ENCODE measurements at places on chromosomes 3 and 15. TPM values are rescaled to one million over a fixed set of nuclear protein-coding genes. Genes with fewer than 3 reads are reported as not detected.
A peak's percentile ranks its signal among the peaks of the same experiment; 100 is the strongest.

CSTA gene
- total RNA-seq, result 95.5 TPM

DNA sequence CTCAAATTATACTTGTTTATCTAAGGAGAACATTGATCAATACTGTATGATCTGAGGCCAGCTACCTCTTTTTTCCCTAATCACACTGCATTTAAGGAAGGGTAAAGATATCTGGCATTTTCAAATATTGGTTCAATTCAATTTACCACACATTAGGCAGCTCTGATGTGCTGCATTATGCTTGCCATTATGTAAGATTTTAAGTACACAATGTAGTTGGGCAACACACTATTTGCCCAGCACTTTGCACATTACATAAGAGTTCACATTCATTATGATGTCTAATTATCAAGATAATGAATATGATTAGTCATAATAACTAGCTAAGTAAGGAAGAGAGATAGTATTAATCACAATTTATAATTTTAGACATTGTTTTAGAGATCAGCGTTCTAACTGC is 196.3 kb downstream of the BCHE start:
- DNase-seq, result no peak

C15orf61 gene
- total RNA-seq, result 11.3 TPM

DNA sequence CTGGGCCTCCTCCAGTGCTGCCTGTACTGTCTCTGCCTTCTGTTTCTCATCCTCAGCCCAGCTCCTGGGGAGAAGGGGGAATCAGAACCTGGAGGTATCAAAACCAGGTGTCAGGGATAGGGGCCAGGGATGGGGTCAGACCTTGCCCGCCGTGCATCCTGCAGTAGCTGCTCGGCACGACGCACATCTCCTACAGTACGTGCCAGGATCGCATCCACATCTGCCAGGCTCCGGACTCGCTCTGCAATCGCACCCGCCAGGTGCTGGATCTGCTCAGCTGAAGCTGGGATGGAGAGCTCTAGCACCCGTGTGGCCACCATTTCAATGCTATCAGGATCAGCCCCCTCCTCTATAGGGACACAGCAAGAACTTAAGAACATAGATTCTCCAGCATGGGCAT is 1.4 kb upstream of the USP19 start:
- no peak for DNase-seq

GRCh38 chr15:66912441-66912840 is 153.0 kb upstream of the SMAD3 start:
- no peak for DNase-seq

GRCh38 chr3:52088445-52089367 is 32.3 kb upstream of the DUSP7 start:
- DNase-seq, result no peak

- DNase-seq, result no peak
These were observed 231.5 kb downstream of the LRTM1 start for GRCh38 chr3:54696313-54696712.

GABRB3 gene
- not detected for total RNA-seq

- no peak for DNase-seq
These were observed 9.2 kb downstream of the ZSCAN2 start for GRCh38 chr15:84609818-84610525.

GAP43 gene
- total RNA-seq, result 4.9 TPM

DNAH12 gene
- 0.25 TPM for total RNA-seq

UROC1 gene
- not detected for total RNA-seq

TOP2B gene
- 88.1 TPM for total RNA-seq

DNA sequence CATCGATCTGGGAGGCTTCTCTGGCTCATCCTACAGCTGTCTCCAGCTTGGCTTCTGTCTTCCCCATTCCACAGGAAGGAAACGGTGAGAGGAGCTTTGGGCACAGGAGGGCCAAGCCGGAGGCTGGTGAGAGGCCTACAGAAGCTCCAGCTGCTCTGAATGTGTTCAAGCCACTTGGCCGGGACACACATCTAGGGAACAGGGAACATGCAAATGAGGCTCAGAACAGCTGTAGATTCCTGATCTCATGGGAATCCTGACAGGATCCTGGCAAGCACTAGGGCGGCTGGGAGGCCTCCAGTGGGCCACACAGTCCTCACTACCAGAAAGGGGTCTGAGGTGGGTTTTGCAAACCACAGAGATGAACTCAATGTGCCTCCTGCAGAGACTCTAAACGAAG is 13.7 kb downstream of the SEMA5B start:
- no peak for DNase-seq

GRCh38 chr15:36863570-36863969 is 236.8 kb downstream of the MEIS2 start:
- no peak for DNase-seq

ZNF620 gene
- 1.5 TPM for total RNA-seq

DNA sequence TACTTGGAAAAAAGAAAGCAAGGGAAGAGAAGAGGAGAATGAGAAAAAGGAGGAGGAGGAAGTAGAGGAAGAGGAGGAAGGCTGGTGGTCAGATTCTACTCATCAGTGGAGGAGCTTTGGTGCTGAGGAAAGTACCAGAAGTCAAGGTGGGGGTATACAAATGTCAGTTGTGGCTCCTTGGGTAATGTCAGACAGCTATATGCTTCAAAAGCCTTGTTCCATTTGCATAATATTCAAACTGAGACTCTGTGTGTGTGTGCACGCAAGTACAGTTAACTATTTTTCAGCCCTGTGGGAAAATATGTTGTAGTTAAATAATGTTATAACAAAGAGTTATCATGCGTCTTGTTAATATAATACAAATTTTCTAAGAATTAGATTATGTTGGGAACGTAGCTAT is 609.7 kb downstream of the PDCD6IP start:
- DNase-seq, result no peak

- no peak for DNase-seq
These were observed 10.5 kb downstream of the C3orf62 start for GRCh38 chr3:49266410-49267095.

PCBP4 gene
- total RNA-seq, result 36.6 TPM

DNA sequence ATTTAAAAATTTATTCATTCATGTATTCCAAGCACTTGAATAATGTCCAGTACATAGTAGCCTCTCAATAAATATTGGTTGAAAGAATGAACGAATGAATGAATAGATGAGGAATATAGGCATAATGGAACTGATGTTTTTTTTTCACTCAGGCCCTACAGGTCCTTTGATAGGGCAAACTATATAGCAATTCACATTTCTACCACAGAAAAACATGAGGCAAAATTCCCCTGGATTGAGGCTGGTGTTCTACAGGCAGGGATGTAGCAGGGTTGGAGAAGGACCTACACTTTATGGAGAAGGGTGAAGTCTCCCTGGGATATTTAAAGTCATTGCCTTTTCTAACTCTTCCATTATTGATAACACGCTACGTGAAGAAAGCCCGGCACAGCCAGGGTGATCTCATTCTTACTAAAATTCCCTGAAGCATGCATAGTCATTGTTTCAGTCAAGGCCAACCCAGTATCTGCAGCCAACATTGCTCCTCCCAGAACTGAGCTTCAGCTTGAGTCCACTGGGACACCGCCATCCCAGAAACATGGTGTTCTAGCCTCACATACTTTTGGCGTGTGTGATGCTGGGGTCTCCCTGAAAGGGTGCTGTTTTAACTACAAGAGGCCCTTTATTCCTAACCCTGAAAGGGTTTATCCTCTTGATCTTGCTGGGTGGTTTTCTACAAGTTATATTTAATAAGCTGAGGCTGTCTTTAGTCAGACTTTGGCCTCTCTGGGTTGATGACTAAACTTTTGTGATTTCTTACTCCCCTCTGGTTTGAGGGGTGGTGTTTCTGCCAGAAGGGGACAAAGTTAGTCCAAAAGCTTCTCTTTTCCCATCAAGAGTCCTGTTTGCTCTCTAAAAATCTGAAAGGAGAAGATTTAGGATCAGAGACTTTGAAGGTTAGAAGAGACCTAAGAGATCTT is 25.9 kb upstream of the FBN1 start:
- no peak for DNase-seq

DNA sequence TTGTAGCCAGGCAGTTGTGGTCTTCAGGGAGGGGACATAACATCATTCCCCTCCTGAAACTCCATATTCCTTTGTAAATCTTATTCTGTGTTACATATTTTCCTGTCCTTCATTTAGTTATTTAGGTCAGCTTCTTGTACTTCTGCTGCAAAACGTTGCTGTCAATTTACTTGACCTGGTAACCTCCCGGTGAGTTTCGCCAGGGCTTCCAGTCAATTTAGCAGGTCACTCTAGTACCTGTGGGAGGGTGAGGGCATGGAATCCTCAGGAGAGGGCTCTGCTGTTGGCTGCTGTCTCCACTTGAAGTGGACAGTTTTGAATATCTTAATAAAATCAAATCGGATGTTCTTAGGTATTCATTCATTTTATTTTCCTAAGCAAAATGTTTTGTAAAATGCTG is 29.6 kb downstream of the FNDC3B start:
- DNase-seq, result no peak

PDZRN3 gene
- total RNA-seq, result 75.9 TPM

GRCh38 chr3:190692256-190692655 is 170.2 kb downstream of the GMNC start:
- no peak for DNase-seq

- DNase-seq, result no peak
These were observed 31.7 kb upstream of the PRR23E start for GRCh38 chr3:127161236-127161635.

FBXL2 gene
- total RNA-seq, result 5.9 TPM

STAC gene
- 3.9 TPM for total RNA-seq

- no peak for DNase-seq
These were observed 543 bp downstream of the MEF2A start for GRCh38 chr15:99566157-99566897.

DNA sequence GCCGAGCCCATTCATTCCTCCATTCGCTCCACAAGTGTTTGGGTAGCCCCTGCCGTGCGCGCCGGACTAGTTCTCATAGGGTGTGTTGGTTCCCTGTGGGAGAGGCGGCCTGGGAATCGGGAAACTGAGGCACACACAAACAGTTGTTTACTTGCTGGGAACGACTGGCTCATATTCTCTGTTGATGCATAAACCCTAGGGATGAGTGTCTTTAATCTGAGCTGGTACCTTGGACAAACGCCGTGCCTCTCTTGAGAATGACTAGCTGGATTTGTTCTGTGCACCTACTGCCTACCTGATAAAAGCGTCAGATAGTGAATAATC is 737 bp downstream of the DNAJA4 start:
- DNase-seq, result no peak

DNA sequence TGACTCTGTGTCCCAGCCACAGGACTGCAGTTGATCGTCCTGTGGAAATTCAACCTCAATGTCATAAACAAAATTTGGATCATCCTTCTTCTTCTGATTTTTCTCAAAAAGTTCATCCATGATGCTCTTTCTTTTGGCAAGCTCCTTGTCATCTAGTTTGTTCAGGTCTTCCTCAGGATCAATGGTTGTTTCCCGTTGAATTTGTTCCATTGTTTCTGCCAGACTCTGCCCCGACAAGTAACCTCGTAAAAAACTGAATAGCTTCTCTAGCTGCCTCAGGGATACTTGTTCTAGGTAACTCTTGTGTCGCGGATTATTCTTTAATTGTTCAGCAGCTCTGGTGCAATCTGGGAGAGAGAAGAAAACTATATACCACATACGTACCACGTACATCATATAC is 4.5 kb downstream of the CEP19 start:
- DNase-seq, result no peak

GOLGA6A gene
- total RNA-seq, result 0.25 TPM

ARID3B gene
- total RNA-seq, result 15.2 TPM

IL5RA gene
- not detected for total RNA-seq

SLC2A2 gene
- not detected for total RNA-seq

GRCh38 chr15:101004500-101004899 is 85.3 kb downstream of the LRRK1 start:
- peak; percentile 49 for DNase-seq

IL17RE gene
- total RNA-seq, result 15.2 TPM

DNA sequence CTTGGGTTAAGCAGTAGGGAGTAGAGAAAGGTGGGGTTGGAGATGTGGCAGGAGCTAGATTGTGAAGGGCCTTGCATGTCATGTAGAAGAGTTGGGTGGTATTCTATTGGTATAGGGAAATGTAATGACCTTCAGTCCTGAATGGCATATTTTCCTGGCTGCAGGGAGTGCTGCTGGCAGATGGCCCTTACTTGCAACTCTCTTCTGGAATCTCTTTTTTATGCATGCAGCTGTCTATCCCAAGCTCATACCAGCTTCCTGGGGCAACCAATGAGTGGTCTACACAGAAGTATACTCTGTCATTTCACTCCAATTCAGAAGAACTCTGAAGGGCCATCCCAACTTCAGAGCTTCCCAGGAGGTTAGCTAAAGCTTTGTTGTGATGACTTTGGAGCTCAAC is 144.7 kb upstream of the ANKRD28 start:
- no peak for DNase-seq

DNA sequence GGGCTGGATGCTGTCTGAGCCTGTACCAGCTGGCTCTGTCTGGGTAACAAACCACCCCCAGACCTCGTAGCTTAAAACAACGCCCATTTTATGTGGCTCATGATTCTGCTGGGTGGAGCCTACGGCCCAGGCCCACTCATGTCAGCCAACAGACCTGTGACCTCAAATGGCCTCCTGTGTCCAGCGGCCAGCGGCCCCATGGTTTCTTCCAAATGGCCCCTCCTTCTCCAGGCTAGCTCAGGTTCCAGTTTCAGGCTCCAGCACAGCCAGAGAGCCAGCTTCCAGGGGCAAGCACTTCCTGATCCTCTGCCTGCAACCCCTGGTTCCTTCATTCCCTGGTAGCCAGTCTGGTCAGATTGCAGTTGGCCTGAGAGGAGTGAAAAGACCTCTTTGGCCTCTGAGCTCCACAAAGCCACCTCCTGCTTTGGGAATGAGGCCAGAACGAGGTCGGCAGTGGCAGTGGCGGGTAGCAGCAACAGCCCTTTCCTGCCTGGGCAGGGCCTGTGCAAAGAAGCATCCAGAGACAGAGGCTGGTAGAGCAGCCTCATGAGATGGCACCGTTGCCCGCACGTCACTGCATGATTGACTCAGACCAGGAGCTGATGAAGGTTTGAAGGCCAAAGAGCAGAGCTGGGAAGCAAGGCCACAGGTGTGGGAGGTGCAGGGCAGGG is 21.0 kb upstream of the PLXNA1 start:
- no peak for DNase-seq

C3orf85 gene
- total RNA-seq, result not detected

CHRD gene
- 32.7 TPM for total RNA-seq

- DNase-seq, result no peak
These were observed 154.4 kb downstream of the TUSC7 start for GRCh38 chr3:116863822-116864589.

SEMA5B gene
- 0.25 TPM for total RNA-seq

PSMD6 gene
- total RNA-seq, result 50.3 TPM

DNA sequence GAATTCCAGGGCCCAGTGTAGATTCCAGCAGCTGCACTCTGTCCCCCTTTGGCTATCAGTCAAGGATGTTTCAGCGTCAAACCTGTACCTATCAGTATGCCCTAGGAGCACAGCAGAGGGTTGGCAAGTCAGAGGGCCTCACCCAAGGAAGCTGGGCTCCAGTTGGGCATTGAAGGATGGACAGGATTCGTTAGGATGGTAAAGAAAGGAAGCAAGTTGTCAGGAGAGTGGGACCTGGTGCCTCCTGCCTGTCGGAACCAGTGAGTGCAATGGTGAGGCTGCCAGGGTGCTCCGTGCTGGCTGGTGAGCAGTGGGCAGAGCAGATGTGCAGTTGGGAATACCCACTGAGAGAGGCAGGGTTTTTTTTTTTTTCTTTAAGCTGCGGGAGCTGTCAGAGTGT is 157.2 kb downstream of the CHDH start:
- DNase-seq, result no peak

SPINK8 gene
- not detected for total RNA-seq

NIPA2 gene
- 23.1 TPM for total RNA-seq
